Uterus (tissue), 4 donors: ENCODE measurements at places on chromosomes 11 and 22. TPM values are rescaled to one million over a fixed set of nuclear protein-coding genes. Genes with fewer than 3 reads are reported as not detected.

GRCh38 chr11:59559886-59560285 lies 48.5 kb downstream of the OR4D9 start:
- no peak for DNase-seq

Gene SOX10
- 2.3 TPM for total RNA-seq

GRCh38 chr11:19450282-19450681 lies 209.5 kb upstream of the E2F8 start:
- DNase-seq = no peak

DNA sequence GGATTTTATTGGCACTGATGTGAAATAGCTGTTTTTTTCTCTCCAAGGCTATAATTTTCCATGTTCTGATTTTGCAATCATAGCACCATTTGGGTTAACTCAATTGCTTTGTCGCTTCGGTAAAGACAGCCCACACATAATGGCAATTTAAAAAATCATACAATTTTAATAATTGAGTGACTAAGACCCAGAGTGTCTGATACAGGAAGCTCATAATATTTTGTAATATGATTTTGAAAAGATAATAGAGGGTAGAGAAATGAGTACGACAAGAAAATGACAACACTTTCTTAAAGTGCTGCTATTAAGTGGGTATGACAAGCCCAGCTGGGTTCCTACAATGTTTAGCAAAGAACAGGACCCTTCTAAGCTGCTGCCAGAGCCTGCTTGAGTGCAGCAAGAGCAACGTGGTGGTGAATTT lies 439.1 kb downstream of the METTL15 start:
- no peak for DNase-seq

DNA sequence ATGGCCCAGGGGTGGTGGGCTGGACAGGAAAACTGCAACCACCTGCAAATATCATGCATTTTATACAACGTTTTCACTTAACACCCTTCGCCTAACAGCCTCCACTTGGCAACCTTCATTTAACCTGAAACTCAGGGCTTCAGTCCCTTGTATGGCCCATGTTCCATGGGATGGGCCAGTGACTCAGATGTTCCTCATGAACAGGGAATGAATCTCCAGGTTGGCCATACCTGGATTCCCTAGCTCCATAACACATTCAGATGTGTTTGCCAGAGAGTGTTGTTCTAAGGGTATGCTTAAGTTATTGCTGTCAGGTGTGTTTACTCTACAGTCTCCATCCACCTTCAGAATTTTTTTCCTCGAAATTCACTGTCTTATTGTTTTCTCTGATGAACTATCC lies 316.9 kb downstream of the JRKL start:
- no peak for DNase-seq

Gene TMEM25
- total RNA-seq = 6.1 TPM

Gene PKDREJ
- total RNA-seq = not detected

DNA sequence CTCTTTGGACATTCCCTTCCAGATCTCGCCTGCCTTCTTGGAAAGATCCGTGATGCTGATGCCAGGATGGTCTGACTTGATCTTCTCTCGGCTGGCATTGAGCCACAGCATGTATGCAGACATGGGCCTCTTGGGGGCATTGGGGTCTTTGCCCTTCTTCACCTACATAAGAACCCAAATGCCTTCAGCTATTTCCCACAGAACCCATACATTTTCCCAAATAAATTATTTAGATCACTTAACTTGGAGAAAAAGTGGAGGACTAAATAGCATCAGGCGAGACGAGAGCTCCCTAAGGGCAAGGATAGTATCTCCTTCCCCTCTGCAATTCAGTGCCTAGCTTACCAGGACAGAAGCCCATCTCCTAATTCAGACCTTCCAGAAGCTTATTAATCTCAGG lies 3.0 kb upstream of the TNKS1BP1 start:
- DNase-seq = no peak

Gene ZC3H7B
- total RNA-seq = 74.1 TPM

Gene OR51B4
- not detected for total RNA-seq

Gene CABP7
- total RNA-seq = 0.14 TPM

DNA sequence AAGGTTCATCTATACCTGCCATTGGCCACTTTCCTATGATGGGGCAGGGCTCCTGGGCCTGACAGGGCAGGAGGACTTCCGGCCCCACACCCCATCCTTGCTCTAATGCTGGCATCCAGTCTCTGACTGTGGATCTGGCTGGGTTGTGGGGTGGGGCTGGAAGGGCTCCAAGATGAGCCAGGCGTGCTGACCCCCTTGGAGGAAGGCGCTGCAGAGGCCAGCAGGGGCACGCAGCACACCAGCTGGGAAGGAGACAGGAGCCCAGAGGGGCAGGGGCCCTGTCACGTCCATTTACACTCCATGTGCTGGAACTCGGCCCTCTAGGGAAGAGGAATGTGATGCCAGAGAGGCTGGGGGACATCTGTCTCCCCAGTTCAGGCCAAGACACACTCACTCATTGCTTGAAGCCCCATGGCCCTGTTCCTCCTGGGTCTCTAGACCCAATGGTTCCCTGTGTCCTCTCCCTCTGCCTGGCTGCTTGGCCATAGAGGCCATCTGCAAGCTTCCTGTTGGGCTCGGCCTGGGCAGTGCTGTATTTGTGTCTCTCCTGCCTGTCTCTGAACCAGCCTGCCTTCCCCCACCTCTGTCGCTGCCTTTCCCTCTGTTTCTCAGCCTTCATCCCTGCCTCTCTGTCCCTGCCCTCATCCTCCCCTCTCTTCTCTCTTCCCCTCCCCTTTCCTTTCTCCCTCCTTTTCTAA lies 67.5 kb upstream of the NECTIN1 start:
- DNase-seq = no peak

- DNase-seq = peak; percentile 79
Measured at GRCh38 chr11:35541621-35542375, 16.4 kb upstream of the PAMR1 start.

GRCh38 chr11:72552399-72552910 lies 118.1 kb upstream of the CLPB start:
- no peak for DNase-seq

DNA sequence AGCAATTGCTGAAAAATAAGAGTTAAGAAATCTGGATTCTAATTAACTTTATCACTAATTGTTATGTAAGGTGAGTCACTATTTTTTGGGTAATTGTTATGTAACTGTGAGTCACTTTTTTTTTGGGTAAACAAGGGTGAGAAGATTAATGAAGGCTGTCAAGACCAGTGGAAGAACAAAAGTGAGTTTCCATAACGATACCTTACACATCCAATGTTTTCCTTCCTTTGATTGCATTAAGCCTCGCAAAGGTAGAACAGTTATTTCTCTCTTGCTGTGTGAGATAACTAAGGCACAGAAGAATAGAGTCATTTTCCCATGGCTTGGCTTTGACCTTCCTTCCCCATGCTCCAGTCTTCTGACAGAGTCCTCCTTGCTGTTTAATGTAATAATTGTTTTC lies 374.7 kb downstream of the DDX10 start:
- no peak for DNase-seq

- DNase-seq = no peak
Measured at GRCh38 chr11:63262547-63262946, 19.1 kb upstream of the SLC22A25 start.

Gene SMIM35
- not detected for total RNA-seq

DNA sequence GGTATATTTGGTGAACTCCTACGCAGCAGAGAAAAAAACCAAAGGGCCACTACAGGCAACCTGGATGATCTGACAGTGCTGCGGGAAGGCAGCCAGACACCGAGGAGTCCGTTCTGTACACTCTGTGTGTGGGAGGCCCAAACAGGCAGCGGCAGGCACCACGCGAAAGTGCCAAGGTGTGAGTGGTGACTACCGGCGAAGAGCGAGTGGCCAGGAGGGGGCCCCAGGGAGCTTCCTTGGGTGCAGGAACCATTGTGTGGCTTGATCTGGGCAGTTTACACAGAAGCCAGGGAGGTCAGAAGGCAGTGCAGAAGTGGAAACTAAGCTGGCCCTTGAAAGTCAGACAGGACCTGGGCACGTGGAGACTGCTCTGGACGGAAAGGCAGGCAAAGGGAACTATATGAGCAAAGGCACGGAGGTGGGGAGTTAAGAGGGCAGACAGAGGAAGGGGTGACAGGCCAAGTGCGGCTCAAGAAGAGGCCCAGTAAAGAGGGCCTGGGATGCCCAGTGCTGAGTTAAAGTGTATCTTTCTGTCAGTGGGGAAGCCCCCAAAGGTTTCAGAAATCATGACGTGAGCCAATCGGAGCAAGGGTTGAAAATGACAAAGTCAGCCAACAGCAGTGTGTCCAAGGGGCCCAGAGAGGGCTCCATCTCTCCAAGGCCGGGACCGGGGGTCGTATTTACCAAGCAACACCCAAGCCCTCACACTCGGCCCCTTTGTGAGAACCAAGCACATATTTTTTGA lies 10.6 kb downstream of the TMEM184B start:
- peak; percentile 70 for DNase-seq

- DNase-seq = no peak
Measured at GRCh38 chr11:111124724-111125123, 120.8 kb upstream of the POU2AF2 start.

Gene MICAL3
- total RNA-seq = 50.1 TPM

Gene NRGN
- not detected for total RNA-seq

DNA sequence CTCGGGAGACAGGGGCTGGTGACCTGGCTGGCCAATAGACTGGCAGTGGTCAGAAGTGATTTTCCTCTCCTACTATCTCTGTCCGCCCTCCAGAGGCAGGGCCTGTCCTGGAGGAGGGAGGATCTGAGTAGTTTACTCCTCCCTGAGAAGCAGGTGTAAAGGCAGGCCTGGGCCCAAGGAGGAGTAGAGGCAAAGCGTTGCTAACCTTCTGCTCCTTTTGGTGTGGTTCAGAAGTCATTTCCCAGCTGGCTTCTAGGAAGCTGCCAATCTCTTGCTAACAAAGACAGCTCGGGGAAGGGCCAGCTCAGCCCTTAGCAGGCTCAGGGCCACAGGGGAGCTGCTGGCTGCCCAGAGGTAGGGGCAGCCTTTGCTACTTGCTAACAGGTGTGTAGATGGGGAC lies 151.1 kb upstream of the NECTIN1 start:
- DNase-seq = no peak

DNA sequence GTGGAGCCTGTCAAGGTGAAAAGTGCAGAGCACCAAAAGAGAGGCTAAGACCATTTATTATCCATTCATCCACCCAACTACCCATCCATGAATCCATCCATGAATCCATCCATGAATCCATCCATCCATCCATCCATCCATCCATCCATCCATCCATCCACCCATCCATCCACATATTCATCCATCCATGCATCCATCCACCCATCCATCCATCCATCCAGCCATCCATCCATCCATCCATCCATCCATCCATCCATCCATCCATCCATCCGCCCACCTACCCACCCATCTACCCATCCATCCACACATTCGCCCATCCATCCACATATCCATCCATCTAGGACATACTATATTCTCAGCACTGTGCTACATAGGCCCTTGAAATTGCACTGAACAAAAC lies 68.0 kb downstream of the SYN3 start:
- no peak for DNase-seq

GRCh38 chr22:18985780-18986179 lies 49.7 kb upstream of the PRODH start:
- no peak for DNase-seq

Gene TMEM45B
- not detected for total RNA-seq

DNA sequence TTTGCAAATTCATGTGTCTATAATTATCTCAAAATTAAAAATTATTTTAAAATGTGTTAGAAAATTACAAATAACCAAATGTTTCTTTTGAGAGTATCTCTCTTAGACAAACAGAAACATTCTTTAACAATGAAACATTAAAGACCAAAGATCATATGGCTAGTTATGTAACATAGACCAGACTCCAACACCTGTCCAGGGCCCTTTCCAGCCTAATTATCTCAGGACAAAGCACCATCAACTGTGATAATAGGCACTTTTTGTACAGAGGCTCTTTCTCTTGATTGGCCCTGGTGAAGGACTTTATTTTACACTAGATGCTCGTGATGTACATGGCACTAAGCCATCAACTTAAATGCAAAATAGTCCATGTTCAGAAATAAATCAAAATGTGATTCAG lies 5.0 kb upstream of the PLEKHA7 start:
- DNase-seq = no peak

DNA sequence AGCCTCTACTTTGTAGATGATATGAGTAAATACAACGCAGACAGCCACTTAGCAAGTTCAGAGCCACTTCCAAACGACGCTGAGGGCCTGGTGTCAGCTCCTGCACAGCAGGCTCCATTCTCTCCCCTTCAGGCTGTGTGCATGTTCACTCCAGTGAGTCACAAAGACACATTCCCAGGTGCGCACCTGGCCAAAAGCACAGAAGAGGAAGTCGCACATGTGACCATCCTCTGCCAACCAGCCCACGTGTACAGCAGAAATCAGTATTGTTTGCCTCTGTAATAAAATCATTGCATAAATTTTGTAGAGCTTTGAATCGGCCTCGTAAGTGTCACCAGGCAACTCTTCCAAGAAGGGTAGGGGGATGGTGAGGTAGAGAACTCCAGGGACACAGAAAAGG lies 19.5 kb upstream of the TPH1 start:
- no peak for DNase-seq

GRCh38 chr22:35900483-35901168 lies 128.0 kb downstream of the RBFOX2 start:
- DNase-seq = no peak

GRCh38 chr22:11626422-11626773 lies 3901.6 kb upstream of the OR11H1 start:
- no peak for DNase-seq

DNA sequence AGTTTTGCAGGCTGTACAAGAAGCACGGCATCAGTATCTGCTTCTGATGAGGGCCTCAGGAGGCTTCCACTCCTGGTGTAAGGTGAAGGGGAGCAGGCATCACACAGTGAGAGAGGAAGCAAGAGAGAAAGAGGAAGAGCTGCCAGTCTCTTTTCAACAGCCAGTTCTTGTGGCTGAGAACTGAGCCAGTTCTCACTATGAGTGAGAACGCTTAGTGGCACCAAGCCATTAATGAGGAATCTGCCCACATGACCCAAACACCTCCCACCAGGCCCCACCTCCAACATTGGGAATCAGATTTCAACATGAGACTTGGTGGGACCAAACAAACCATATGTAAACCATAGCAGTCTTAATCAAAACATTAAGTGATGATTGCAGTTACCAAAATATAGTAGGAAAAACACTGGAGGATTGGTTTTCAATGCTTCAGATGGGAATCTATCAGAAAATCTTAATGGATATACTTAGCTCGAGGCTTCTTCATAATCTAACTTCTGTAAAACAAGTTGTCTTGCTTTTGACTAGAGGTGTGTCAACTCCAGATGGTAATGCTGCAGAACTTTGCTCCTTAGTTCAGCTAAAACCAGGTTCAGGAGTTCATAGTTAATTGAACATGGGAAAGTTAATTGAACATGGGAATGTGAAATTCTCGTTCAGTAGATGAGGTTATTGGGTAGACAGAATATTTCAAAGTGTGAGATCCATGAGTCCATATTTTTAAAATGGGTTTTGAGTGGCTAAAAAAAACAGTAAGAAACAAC lies 12.2 kb downstream of the FAR1 start:
- no peak for DNase-seq

- DNase-seq = no peak
Measured at GRCh38 chr11:106179048-106179447, 101.6 kb downstream of the AASDHPPT start.

GRCh38 chr11:6061475-6061874 lies 30.9 kb upstream of the OR56A1 start:
- DNase-seq = no peak
